Right ventricle myocardium inferior (tissue), 1 donor: ENCODE measurements at places on chromosomes 2 and 18. TPM values are rescaled to one million over a fixed set of nuclear protein-coding genes. Genes with fewer than 3 reads are reported as not detected.

Gene RESP18
- not detected for total RNA-seq

Gene TCF7L1
- total RNA-seq: 9.3 TPM

Gene SP100
- 50.2 TPM for total RNA-seq

DNA sequence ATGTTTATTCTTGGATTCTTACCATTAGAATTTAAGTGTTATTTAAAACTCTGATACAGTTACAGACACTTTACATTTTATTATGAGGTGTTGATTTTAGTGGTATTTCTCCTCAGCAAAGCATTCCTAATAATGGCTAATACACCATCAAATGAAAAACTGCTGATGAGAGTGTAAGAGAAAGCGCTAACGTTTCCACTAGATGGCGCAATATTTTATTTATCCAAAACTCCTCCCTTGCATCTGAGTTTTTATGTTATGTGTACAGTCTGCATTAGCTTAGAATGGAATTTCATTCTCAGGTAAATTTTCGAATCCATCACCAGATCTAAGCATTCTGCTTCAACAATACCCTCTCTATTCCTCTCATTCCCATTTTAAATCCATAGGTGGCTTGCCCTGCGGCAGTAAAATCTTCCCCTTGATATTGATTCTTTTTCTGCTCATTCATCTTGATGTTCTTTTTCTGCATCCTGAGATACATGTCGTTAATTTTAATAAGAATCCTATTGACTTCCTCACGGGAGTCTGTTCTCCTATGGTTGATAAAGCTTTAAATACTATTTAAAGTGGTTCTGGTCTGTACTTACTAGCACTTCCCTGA lies 53.9 kb downstream of the PRKRA start:
- DNase-seq: no peak

DNA sequence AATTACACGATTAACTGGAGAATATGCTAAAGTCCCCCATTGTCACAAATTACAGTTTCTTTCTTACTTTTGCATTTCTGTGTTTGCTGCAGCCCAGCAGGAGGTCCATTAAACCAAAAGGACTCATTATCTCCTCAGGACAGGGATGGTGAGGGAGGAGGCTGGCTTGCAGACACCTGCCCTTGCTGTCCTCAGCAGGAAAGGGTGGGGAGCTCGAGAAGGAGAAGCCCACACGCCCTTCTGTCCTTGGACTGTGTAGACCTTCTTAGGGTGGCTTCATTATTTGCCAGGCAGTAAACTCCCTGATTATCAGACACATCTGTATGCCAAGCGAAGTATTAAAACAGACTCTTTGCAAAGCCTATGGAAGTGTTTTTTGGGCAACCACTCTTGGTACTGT lies 196.0 kb downstream of the LDLRAD4 start:
- DNase-seq: no peak

- DNase-seq: no peak
Measured at GRCh38 chr2:75892490-75892889, 181.8 kb upstream of the GCFC2 start.

- DNase-seq: no peak
Measured at GRCh38 chr2:5590886-5591285, 101.3 kb upstream of the SOX11 start.
